ENCODE measurements at places on chromosomes 7 and 10. TPM values are rescaled to one million over a fixed set of nuclear protein-coding genes. Genes with fewer than 3 reads are reported as not detected.

Gene ABHD11
- 27.8 TPM for total RNA-seq

Gene PDLIM1
- total RNA-seq, result 9.9 TPM

Gene FAM25G
- total RNA-seq, result not detected

Gene SCART1
- 1.6 TPM for total RNA-seq

Gene KLLN
- 0.73 TPM for total RNA-seq

Gene GIMAP2
- 1.4 TPM for total RNA-seq

Gene NODAL
- not detected for total RNA-seq

Gene OR2A42
- total RNA-seq, result not detected

Gene CYP2C19
- not detected for total RNA-seq

Gene FLNC
- 99.9 TPM for total RNA-seq

Gene CALHM3
- total RNA-seq, result 0.39 TPM

Gene NKX1-2
- not detected for total RNA-seq

Gene CABCOCO1
- 0.37 TPM for total RNA-seq

Gene OR2A5
- total RNA-seq, result not detected

Gene SMIM30
- 59.5 TPM for total RNA-seq

Gene PSD
- total RNA-seq, result 1.6 TPM

Gene TMEM273
- total RNA-seq, result not detected

All from subcutaneous preadipocyte (primary cell).